ENCODE measurements at places on chromosomes 13 and 19.

DNA sequence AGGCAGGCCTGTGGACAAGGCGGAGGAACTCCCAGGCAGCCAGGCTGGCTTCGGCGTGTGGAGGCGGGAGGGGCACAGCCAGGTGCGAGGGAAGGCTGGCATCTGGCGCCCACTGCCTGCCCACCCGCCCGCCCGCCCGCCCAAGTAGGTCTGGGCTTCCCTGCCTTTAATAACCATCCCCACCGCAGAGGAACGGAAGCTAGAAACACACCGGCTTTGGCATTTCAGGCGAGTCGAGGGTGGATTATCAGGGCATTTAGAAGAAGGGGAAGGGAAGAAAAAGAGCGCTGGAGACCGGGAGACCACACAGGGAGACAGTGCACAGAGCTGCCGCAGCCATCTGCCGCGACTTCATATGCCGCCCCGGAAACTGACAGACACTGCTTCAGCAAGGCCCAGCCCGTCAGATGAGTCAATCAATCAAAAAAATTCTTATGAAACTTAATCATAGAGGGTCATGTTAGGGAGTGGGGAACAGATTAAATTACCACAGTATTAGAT, 199.7 kb downstream of the TSHZ3 start:
- no peak for DNase-seq

DNA sequence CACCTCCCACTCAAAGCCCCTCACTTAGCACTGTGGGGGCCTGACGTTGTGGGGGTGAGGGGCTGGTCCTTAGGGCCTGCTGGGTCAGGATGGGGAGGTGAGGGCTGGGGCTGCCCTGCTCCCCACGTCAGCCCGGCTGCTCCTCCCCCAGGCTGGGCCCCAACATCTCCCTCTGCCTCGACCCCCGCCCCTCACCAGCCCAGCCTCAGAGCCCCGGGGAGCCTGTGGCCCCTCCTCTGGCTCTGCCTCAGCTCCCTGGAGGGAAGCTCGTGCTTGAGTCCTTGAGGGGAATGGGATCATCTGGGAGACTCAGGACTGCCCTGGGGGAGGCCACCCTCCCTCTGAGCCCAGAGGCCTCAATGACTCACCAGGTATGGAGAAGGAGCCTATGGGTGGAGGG, 6.8 kb downstream of the LILRA4 start:
- no peak for DNase-seq

GRCh38 chr19:31349160-31349881, at the start of gene TSHZ3:
Gene TSHZ3, minus strand, starts transcription at chr19:31349436. Its CDS starts 217 bp downstream, at chr19:31349219.
- DNase-seq: no peak

GRCh38 chr13:110912651-110913051, 2.2 kb downstream of the ANKRD10 start:
- DNase-seq: no peak

GRCh38 chr13:45337395-45337794, 3.6 kb downstream of the TPT1 start:
- DNase-seq: no peak

- no peak for DNase-seq
Measured at GRCh38 chr13:41563341-41563983, 106.1 kb downstream of the RGCC start.

DNA sequence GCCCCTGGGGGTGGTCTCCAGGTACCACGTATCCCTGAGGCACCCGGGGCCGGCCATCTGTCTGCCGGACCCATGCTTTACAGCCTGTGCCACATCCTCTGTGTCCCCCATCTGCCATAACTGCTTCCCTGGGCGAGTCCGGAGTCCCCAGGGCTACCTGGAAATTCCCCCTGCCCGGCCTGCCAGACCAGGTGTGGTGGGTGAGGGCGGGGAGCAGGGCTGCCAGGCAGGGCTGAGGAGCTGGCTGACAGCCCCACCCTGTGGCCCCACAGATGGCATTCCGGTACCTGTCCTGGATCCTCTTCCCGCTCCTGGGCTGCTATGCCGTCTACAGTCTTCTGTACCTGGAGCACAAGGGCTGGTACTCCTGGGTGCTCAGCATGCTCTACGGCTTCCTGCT, 10.3 kb upstream of the RELB start:
- no peak for DNase-seq

- DNase-seq: no peak
Measured at GRCh38 chr19:3621689-3622088, 4.9 kb downstream of the CACTIN start.

DNA sequence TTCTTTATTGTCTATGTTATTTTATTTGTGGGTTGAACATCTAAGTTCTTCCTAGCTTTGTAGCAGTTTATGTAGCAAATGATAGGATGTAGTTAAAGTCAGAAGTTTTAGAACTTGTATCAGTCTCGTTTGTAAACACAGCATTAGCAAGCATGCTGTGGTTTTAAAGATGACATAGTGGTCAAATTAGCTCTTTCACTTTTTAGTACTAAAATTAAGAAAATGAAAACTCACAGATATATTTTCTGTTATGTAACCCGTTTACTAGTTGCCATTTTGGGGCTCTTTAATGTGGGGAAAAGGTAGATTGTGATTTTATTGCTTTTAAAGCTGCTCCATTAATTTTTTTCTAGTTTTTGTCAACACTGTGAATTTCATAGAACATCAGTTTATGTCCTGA, 216.5 kb downstream of the PCCA start:
- no peak for DNase-seq

DNA sequence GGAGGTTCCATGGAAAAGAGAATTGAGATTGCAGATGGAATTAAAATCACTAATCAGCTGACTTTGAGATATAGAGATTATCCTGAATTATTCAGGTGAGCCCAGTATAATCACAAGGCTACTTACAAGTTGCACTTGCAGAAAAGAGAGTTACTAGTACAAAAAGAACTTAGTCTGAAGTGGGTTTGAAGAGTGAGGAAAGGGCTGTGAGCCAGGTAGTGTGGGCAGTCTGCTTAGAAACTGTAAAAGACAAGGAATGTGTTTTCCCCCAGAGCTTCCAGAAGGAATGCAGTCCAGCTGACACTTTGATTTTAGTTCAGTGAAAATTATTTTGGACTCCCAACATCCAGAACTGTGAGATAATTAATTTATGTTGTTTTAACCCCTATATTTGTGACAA, 285.4 kb upstream of the GPC6 start:
- no peak for DNase-seq

GRCh38 chr19:32203161-32203560, 142.2 kb upstream of the ZNF507 start:
- DNase-seq: no peak

DNA sequence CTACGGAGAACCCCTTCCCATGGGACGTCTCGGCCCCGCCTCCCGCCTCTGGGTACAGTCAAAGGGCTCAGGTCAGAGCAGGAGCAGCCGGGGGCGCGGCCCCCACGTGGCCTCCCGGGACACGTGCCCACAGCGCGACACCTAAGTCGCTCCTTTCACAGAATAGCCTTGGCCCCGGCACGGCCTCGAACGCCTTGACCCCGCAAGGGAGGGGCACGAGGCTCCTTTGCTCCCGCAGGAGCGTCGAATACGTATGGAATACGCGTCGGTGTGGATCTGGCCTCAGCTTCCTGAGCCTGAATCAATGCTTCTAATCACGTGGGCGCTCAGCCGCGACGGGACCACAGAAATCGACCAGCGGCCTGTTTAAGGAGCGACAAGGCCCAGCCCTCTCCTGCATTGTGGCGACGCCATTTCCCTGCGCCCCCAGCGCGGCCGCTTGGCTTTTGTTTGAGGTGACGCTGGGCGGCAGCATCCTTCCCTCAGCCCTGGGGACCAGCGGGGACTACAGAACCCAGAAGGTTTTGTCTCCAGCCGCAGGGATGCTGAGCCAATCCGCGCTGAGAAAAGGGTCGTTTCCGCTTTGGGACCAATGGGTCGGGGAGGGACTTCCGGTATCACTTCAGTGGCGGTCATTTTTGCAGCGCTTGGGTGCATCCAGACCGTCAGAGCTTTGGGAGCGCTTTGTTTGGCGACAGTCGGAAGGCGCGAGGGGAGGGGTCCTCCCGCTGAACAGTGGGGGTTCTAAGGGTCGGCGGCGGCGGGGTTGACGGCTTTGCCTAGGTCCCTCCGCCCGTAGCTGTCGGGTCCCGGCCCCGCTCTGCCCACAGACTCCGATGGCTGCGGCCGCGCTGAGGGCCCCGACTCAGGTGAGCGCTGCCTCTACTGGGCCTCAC, at the start of gene ZIK1:
ZIK1 (plus strand) TSS at position 625 of the 896 bp plus-strand sequence; CDS start at position 837, 212 bp downstream.
- DNase-seq: peak; percentile 73

- DNase-seq: no peak
Measured at GRCh38 chr19:36916991-36917390, 859 bp downstream of the ZNF568 start.

GRCh38 chr19:13037731-13038130, 42.5 kb downstream of the NFIX start:
- no peak for DNase-seq

DNA sequence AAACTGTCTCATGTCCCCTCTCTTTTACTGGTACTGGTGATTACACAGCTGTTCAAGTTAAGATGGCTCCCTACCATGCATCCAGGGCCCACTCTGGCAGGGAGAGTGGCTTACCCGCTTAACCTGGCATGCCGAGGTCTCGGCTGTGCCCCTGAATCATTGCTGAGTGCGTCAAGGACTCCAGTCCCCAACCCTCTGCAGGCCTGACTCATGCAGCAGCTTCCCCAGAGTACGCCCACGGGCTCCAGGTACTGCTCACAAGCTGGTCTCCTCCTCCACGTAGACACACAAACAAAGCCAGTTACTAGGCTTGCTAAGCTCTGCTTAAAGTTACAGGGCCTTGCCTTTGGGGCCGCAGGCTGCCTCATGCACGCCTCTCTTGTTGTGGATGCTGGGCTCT, 447.4 kb downstream of the COG6 start:
- DNase-seq: peak; percentile 25

GRCh38 chr13:35617420-35617819, 140.9 kb upstream of the MAB21L1 start:
- no peak for DNase-seq

Measured in effector memory CD4-positive, alpha-beta T cell (primary cell).